ENCODE measurements at places on chromosomes 5 and 9.

DNA sequence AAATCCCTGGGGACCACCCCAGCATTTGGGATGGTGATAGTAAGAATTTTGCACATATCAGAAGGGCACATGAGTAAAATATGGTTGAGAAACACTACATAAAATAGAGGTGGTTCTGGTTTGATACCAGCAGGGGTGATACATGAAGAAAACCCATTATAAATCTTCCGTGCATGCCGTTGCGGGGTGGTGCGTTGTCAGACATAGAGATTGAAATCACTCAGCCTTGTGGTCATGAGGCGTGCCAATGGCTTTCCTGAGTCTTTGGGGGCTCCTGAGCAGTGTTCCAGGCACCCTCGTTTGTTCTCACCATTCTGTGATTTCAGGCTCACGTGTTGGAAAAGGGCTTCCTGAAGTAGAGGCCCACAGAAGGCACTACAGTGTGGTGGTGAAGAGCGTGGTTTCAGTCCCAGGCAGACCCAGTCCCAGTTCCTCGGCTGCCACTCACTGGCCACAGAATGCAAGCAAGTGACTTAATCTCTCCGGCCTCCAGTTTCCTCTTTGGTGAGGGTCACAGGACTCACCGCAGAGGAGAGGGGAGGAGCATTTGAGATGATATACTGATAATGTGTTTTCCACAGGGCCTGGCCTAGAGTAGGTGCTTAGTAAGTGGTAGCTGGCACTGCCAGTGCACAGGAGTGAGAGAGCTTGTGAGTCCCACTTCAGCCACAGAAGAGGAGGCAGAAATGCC lies 20.5 kb upstream of the GLRX start:
- peak; percentile 82 for DNase-seq

- DNase-seq: no peak
These were observed 1115.5 kb downstream of the DTWD2 start for GRCh38 chr5:117872798-117873368.

DNA sequence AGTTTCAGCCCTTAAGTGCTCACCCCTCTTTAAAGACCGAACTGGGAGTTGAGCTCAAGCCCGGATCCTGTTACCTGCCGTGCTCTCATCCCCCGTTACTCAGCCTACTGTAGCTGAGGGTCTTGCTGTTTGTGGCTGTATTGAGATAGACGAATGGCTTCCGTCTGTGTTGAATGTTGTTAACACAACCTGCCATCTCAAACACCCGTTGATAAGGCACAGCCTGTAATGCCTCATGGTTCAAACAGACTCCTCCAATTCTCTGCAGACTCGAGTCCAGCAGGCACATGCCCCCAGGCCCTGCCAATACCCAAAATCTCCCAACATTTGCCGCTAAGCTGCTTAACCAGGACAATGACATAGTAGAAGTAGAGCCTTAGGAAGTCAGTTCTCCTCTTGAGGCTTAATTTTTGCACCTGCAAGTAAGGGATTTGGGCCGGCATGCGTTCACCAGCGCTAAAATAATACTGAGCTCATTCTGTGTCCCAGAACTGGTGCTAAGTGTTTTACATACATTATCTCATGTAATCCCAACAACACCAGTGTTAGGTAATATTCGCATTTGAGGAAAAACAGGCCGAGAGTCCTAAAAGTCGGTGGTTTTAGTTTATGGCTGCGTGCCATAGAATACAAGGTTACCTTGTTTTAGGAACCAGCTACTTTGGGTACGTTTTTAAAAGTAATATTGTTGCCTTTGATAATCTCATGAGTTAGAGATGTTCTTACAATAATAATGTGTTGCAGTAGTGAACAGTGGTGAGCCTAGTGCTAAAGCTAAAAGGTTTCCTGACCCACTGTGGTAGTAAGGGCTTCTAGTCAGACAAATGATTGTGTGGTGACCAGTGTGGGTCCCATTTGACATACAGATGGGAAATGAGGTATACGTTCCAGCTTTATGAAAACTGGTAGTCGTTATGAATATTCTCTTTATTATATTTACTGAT lies 1.5 kb upstream of the RFX3 start:
- DNase-seq: peak; percentile 28

DNA sequence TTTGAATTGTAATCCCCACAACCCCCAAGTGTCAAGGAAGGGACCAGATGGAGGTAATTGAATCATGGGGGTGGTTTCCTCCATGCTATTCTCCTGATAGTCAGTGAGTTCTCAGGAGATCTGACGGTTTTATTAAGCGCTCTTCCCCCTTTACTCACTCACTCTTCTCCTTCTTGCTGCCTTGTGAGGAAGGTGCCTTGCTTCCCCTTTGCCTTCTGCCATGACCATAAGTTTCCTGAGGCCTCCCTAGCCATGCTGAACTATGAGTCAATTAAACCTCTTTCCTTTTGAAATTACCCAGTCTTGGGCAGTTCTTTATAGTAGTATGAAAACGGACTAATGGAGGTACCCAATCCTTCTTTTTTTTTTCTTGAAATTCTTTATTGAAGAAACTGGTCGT lies 2.2 kb upstream of the CEP120 start:
- no peak for DNase-seq

- DNase-seq: no peak
These were observed 123.4 kb downstream of the BOD1 start for GRCh38 chr5:173493040-173493439.

DNA sequence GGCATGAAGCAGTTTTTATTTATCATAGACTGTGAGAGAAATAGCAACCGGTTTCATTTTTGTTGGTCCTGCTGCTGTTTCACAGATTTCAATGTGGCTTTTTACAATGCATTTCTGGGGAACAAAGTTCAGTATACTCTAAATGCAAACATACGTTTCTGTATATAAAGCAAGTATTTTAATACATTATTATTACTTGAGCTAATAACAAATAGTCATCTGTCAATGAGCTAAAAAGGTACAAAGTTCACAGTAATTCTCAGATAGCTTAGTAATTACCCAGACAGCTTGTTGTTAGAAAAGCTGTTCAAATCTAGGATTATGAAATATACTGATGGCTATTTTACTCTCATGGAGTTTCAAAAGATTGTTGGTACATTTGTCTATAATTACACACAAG lies 50.8 kb downstream of the PBX3 start:
- DNase-seq: no peak

DNA sequence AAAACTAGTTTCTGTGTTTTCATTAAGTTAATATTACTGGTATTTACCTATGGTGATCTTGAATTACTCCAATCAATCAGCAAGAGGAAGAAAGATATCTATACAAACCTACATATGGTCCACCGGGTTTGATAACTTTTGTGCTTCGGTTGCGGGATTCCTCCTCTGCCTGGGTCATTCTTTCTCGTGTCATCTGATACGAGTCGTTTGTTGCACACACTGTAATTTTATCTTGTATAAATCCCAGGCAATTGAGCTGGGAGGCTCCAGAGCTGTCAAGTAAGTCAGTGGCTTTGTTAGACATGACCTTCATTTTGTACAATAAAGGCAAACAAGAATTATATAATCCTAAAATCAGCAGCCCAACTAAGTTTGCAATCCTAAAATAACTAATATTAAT lies 48.0 kb downstream of the ELL2 start:
- DNase-seq: no peak

DNA sequence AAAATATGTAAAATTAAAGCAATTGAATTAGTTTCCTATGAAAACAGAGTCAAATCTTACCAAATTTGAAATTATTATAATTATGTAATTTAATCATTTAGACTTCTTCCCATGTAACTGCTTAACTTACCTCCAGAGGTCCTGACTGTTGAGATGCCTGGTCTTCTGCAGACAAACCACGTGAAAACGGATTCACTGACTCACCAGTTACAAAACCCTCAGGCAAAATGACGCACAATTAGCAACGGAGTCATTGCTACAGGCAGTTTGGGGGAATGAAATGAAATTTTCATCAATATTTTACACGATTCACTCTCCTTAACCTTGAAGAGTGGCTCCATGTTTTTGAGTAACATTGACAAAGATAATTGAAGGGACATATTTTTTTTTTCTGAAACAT lies 460.8 kb downstream of the MTRR start:
- no peak for DNase-seq

- no peak for DNase-seq
These were observed 10.5 kb downstream of the PTTG1 start for GRCh38 chr5:160432196-160432595.

DNA sequence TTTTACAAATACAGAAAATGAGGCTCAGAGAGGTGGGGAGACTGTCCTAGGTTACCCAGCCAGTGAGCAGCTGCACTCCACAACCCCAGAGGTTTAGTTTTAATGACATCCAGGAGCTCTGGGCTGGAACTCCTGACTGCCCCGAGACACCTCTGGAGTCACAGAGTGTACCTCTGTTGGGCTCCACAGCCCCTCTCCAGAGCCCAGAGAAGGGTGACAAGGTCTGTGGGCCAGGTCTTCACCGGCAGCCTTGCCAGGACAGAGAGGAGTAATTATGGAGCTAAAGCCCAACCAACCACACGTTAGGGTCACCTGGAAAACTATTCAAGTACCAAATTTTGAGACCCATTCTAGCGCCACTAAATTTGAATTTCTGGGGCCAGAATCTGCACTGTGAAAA lies 11.1 kb downstream of the CDX1 start:
- DNase-seq: no peak

- DNase-seq: peak; percentile 38
These were observed 44.6 kb upstream of the TMC1 start for GRCh38 chr9:72476617-72477437.

DNA sequence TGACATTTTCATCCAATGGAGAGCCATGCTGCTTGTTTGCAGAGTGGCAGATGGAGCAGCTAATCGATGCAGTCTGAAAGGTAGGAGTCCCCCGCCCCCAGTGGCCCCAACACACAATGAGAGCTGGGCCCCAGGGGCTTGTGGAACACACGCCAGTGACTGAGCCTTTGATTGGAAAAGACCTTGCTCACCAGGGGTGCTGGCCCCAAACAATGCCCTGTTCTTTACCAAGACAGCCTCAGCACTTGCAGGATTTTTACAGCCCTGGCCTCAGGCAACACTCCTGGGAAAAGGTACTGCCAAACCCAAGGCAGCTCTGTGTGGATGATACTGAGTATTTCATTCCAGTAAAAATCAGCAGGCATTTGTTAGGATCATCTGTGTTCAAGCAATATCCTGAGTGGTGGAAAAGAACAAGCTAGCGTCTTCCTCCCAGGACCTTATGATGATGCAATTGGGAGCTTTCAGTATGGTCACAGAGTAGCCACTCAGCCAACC lies 276.8 kb upstream of the CLINT1 start:
- no peak for DNase-seq

GRCh38 chr5:154653764-154654485 lies 101.3 kb upstream of the LARP1 start:
- DNase-seq: no peak

DNA sequence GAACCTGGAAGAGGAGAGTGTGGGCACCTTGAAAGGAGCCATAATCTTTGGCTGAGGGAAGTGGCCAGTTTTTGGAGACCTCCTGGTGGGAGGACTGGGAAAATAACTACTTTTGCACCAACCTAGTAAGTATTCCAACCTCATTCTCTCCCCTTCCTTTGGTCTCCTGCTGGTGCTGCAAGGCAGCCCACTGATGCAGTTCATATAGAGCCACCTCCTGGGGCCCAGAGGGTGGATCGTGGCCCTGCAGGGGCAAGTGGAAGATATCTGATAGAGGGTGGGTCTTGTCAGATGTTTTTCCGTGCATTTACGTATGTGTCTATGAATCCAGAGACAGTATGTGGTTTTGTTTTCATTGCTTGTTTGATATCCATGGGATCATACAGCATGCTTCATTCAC lies 172.8 kb upstream of the PITX1 start:
- peak; percentile 1 for DNase-seq

- DNase-seq: no peak
These were observed 458.4 kb downstream of the HINT1 start for GRCh38 chr5:130706696-130707095.

Measured in activated T-cell treated with anti-CD3 and anti-CD28 coated beads, Interleukin-2, amount 50 U/mL, for 48 hours (primary cell).